ENCODE measurements at places on chromosomes 11 and 22. TPM values are rescaled to one million over a fixed set of nuclear protein-coding genes. Genes with fewer than 3 reads are reported as not detected.
A peak's percentile ranks its signal among the peaks of the same experiment; 100 is the strongest.

DNA sequence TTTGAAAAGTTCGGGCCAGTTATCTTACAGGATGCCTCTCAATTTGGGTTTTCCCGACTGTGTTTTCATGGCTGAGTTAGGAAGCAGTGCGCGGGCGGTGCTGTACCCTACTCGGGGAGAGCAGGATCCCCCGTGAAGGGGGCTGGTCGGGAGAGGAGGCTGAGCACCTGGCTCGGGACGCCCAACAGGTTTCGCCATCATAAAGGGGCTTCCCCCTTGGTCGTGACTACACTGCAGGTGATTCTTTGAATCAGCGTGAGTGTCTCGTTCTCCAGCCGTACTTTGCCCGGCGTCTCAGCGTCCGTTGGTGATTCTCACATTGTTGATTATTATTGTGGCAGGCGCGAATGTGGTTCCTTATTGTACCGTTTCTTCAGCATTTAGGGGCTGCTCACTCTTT, 46.6 kb downstream of the ST14 start:
- no peak for DNase-seq

DNA sequence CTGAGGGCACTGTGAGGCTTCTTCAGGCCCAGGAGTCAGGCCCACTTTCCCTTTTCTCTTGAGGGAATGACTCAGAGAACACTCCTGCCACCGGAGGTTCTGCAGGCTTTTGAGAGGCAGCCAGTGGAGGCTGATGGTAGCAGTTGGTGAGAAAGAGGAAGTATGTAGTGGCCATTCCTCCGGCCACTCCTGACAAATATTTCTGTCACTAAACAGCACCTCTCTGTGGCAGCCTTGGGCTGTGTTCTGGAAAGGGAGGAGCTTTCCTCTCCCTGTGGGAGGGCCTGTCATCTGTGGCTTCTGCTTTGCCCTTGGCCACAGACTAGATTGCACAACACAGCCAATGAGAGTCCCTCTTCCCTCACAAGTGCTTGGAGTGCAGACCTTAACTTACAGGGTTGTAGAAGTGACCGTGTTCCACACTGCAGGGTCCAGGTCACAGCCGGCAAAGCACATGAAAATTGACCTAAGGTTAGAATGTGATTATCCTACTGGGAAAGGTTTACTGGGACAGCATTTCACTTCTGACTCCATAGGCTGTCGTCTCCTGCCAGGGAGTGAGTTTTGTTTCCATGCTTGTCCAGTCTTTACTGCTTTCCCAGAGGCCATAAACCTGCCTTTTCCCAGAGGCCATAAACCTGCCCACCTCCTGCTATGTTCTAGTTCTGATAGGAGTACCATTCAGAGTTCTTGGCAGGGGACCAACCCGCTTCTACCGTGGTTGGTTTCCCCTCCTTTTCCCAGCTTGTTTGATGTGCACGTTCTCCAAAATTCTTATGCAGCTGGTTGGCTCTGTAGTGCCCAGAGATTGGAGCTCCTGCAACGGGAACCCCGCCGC, 33.3 kb downstream of the MARK2 start:
- DNase-seq = peak; percentile 90

DNA sequence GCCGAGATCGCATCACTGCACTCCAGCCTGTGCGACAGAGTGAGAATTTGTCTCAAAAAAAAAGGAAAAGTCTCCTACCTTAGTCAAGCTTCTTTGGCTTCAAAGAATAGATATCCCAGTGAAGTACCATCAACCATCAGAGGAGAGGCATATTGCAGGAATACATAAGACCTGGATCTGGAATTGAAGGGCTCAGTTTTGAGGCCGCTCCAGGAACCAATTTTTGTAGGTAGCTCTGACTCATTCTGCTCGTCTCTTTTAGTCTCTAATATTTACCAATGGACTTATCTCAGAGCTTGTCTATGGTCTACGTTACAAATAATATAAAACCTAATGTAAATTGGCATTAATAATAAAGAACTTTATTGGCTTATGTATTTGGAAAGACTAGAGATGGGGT, 8.2 kb upstream of the CCDC15 start:
- DNase-seq = no peak

DNA sequence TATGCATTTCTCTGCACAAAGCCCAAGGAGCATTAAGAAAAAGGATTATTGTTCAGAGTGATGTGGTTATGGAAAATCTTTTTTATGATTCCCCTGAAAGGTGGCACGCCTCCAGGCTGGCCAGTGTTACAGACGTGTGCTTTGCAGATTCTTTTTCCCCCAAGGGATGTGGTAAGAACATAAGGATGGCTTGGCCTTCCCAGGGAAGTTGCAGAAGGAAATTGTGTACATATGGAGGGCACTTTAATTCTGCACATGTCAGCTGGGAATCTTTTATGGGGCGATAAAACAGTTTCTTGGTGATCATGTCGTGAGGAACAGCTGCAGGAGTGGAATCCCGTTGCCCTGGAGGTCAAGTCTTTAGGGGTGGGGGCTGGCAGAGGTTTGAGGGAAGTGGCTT, 9.7 kb downstream of the SMARCB1 start:
- no peak for DNase-seq

DNA sequence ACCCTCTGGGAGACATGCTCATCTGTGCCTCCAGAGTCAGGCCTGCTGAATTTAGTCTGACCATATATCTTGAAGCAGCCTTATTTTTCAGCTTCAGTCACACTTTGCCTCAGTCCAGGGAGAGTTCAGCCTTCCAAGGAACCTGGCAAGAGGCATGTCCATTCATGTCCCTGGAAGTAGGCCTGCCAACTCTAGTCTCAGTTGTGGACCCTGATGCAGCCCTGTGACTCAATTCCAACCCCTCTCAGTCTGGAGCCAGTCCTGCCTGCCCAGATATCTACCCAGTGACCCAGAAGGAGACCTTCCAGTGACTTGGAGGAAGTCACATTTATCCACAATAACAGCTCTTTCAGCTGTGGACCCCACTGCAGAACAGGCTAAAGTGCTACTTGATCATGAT, 566.6 kb downstream of the TMEM135 start:
- DNase-seq = no peak

DNA sequence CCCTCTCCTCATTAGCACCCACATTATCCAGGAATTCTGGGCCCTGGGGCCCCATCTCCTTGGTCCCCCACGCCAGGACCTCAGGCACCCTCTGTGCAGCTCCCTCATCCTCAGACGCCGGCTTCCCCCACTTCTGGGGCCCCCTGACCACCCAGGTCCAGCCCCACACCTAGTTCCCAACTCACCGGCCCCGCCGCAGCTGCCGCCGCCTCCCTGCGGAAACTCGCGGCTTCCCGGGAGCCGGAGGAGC, at the start of gene PCSK7:
Gene PCSK7, minus strand, starts transcription at position 232 of the 250 bp plus-strand sequence. CDS start 2,229 bp downstream, outside the sequence.
- peak; percentile 63 for DNase-seq

- no peak for DNase-seq
Observed at GRCh38 chr11:9719566-9720289, 55.9 kb downstream of the SWAP70 start.

DNA sequence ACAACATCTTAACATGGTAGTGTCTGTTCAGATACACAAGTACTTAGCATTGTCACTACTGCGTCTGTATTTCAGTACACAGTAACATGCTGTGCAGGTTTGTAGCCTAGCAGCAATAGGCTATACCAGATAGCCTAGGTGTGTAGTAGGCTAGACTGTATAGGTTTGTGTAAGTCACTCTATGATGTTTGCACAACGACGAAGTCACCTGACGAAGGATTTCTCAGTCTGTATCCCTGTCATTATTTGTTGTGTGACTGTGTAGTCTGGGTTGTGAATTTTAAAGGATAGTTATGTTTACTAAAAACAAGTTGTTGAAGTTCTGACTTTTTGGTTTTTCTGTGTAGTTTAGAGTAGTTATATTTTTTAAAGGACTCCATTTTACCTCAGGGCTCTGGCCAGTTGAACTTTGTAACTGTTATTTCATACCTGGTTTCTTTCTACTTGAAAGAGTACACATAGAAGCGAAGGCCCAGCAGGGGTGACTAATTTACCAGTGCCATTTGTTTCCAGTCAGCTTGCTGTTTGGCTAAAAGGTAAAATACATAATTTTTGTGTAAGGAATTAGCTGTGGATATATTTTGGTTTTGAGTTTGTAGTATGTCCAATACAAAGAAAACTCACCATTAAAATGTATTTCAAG, 72.3 kb downstream of the PPP6R3 start:
- no peak for DNase-seq

DNA sequence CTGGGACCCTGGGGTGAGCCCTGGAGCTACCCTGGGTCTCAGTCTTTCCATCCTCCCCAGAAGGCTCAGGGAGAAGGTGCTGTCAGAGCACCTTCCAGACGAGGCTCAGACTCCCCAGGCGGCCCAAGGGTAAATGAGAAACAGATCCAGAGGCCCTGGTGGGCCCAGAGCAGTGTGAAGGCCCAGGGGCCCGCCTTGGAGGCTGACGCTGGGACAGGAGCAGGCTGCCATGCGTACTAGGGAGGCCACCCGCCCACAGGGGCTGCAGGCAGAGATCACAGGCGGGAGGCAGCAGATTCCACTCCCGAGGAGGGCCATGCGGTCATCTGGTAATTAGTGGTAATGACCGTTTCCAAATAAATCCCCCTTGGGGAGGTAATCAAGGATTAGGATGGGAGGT, 5.2 kb downstream of the WNT11 start:
- no peak for DNase-seq

DNA sequence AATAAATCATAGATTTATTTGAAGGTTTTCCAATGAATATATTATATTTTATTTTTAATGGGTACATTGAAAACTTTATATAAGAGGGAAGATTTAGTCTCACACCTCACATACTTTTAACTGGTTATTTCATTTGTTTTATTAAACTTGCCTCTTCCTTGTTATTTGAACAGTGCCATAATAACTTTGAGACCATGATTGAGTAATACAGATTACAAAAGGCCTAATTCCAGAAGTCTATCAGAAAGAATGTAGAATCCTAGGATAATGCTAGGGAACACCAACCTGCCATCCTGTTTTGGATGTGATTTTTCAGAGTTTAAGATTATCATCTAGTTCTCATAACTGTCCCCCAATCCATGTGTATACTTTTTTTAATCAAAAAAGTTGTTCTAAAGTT, 102.7 kb upstream of the BIRC3 start:
- DNase-seq = no peak

GRCh38 chr11:64252003-64252872, 908 bp downstream of the PLCB3 start:
- DNase-seq = no peak

GRCh38 chr11:102488208-102488607, 35.6 kb upstream of the TMEM123 start:
- DNase-seq = no peak

DNA sequence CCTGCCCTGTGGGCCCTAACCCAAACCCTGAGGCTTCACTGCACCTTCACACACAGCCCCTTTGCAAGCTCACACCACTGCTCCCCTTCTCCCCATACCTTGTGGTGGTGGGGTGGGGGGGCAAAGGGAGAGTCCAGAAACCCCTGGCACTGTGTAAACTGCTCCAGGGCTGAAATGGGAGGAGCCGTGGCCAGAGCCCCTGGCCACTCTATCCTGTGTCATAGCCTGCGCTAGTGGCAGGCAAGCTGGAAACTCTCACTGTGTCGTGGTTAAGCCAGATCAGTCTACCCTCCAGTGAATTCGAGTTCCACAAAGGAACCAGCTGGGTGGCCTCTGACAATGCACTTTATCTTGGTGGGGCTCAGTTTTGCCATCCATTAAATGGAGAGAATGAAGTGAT, 8.4 kb upstream of the SYT13 start:
- no peak for DNase-seq

DNA sequence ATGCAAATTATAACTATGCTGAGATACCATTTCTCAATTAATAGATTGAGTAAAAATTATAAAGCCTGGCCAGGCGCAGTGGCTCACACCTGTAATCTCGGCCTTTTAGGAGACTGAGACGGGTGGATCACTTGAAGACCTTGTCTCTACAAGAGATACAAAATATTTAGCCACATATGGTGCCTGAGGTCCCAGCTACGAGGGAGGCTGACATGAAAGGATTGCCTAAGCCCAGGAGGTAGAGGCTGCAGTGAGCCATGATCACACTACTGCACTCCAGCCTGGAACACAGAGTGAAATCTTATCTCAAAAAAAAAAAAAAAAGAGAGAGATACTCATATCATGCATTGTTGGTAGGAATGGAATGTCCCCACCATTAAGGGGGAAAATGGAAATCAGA, 142.4 kb downstream of the RCN1 start:
- DNase-seq = no peak

DNA sequence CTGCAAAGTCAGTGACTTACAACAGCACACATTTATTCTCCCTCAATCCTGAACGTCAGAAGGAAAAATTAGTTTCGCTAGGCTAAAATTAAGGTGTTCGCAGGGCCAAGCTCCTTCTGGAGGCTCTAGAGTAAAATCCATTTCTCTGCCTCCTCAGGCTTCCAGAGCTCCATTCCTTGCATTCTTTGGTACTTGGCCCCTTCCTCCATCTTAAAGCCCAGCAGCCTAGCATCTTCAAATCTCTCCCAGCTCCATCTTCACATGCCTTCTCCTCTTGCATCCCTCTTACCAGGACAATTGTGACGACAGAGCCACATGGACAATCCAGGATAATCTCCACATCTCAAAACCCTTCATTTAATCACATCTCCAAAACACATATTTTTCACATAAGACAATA, 165.0 kb downstream of the GRIA4 start:
- DNase-seq = no peak

- no peak for DNase-seq
Observed at GRCh38 chr22:45776313-45776585, 104.6 kb downstream of the ATXN10 start.

DNA sequence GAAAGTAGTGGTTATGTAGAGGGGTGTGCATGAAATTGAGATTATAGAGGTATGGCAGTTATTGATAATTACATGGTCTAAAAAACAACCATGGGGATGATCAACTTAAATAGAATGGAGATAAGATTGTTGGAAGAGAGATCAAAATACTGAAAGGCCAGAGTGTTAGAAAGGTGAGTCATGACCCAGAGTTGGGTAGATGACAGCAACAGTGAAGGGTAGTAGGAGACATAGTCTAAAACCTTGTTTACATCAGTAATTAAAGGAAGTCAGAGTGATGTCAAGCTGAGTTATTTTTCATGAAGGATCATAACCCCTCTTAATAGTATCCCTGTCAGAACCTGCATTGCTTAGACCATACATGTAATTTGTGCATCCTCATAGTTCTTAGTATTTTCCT, 110.9 kb downstream of the ELP4 start:
- DNase-seq = no peak

DNA sequence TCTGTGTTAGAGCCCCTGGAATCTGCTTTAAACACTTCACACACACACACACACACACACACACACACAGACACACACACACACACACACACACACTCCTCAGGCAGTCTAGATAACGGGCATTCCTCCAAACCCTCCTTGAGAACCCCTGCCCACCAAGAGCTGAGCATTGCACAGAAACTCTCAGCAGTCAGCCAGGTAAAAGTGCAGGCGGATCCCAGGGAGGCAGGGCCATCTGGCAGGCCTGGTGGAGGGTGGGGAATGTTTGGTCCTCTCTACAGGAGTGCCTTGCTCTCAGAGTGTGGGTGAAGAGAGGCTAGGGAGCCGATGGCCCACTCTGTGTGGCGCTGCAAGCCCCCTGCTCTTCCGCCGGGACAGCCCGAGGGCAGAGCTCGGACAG, 190.2 kb downstream of the BUD13 start:
- no peak for DNase-seq

The SPDYC gene
- total RNA-seq = not detected

All from mucosa of gallbladder (tissue), 1 donor.